Gastroesophageal sphincter (tissue), 4 donors: ENCODE measurements at places on chromosomes 5 and 9.

DNA sequence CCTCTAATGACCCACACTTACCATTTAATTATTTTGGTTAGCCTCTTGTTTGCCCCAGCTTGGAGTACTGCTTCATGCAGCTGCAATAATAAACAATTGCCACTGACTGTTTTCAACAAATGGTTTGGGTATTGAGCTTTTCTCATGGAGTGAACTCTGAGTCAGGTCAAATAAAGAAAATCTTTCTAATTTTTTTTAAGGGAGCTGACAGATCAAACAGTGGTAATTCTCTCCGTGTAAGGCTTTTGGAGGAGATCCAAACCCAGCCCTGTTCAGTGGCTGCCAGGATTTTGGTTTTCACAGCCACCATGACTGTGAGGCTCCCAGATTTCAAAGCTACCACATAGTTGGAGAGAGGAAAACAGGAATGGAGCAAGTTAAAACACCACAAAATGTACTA is 110.7 kb upstream of the EFNA5 start:
- no peak for ATAC-seq

DNA sequence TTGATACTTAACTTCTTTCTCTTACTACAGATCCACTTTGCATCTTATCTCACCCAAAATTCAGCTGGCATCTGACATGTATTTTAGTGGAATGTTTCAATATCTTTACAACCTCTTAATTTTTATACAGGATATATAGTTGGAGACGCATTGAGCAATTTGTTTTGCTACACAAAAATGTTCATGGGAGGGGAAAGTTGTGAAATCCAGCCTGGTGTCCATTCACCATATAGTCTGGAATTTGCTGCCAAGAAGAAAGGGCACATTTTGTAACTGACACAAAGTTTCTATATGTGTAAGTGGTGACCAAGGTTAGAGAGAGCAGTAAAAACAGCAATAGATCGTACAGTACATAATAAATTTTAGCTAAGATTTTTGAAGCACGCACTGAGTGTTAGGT is 14.0 kb upstream of the CHD1 start:
- no peak for ATAC-seq

- ATAC-seq, result no peak
Measured at GRCh38 chr9:83401328-83401900, 136.8 kb downstream of the FRMD3 start.

DNA sequence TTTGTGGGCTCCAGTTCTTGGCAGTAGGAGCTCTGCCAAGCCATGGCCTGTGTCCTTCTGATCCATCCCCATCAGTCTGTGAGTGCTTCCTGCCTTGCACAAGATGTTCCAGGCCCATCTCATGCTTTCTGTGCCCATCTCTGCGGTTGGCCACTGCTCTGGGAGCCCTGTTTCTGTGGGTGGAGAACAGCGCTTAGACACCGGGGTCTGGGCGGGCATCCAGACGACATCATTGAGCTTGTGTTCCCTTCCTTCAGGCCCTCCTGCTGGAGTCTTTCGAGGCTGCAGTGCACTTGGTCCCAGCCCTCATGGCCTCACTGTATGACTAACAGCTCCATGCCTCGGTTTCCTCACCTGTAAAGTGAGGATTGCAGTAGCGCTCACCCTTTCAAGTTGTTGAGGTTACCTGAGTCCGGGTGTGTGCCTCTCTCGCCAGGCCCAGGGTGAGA is 14.9 kb upstream of the CARD19 start:
- no peak for ATAC-seq
